Effector memory CD8-positive, alpha-beta T cell (primary cell): ENCODE measurements at places on chromosomes 11 and 22.

GRCh38 chr11:70818351-70818750 lies 420.0 kb downstream of the CTTN start:
- H3K36me3 ChIP-seq, result no peaks in the 10 kb centered on the region
- H3K4me1 ChIP-seq, result no peaks in the 10 kb centered on the region
- no peak overlapping the region for H3K4me3 ChIP-seq
- DNase-seq, result no peak

- H3K27me3 ChIP-seq, result no peaks in the 10 kb centered on the region
- no peaks in the 10 kb centered on the region for H3K36me3 ChIP-seq
- peaks cover 15% of the 10 kb centered on the region for H3K4me1 ChIP-seq
- peak overlapping the region; percentile 80 for H3K27ac ChIP-seq
- peak; percentile 24 for DNase-seq
Measured at GRCh38 chr22:38570779-38571364, 889 bp upstream of the DMC1 start.

DNA sequence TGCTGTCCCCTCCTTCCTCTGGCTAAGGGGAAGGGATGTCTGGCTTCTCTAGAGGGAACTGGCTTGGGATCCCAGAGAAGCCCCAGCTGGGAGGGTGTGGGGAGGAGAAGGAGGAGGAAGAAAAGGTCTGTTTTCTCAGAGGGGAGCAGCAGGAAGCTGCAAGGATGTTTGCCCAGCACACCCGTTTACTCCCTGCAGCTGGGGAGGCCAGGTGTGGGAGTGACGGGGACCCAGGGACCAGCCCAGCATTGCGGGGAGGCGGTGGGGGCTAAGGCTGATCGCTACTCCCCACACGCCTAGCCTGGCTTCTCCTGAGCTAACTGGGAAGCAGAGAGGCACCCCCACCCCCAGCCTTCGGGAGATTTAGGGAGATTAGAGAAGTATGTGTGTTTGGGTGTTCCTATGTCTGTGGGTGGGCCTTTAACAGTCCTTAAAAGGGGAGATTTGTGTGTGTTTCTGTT lies 3.9 kb downstream of the CREB3L1 start:
- no peak overlapping the region for H3K4me3 ChIP-seq
- no peaks in the 10 kb centered on the region for H3K36me3 ChIP-seq
- peaks cover 46% of the 10 kb centered on the region for H3K27me3 ChIP-seq
- no peak for DNase-seq
- H3K27ac ChIP-seq, result no peak overlapping the region
- peaks cover 7% of the 10 kb centered on the region for H3K4me1 ChIP-seq

- peaks cover 3% of the 10 kb centered on the region for H3K36me3 ChIP-seq
- no peak overlapping the region for H3K27ac ChIP-seq
- H3K4me1 ChIP-seq, result no peaks in the 10 kb centered on the region
- H3K4me3 ChIP-seq, result no peak overlapping the region
Measured at GRCh38 chr11:73429121-73429750, 53.0 kb downstream of the RELT start.

GRCh38 chr11:32279672-32280071 lies 155.7 kb downstream of the WT1 start:
- H3K27ac ChIP-seq, result no peak overlapping the region
- no peak overlapping the region for H3K4me3 ChIP-seq
- H3K36me3 ChIP-seq, result no peaks in the 10 kb centered on the region
- H3K4me1 ChIP-seq, result no peaks in the 10 kb centered on the region
- peaks cover 49% of the 10 kb centered on the region for H3K27me3 ChIP-seq

- H3K4me3 ChIP-seq, result peak overlapping the region; percentile 72
- DNase-seq, result no peak
- H3K36me3 ChIP-seq, result no peaks in the 10 kb centered on the region
- no peak overlapping the region for H3K27ac ChIP-seq
Measured at GRCh38 chr11:133918608-133919260, 38.0 kb downstream of the IGSF9B start.

- no peak overlapping the region for H3K4me3 ChIP-seq
- H3K36me3 ChIP-seq, result peaks cover 83% of the 10 kb centered on the region
- H3K4me1 ChIP-seq, result peaks cover 39% of the 10 kb centered on the region
- no peaks in the 10 kb centered on the region for H3K27me3 ChIP-seq
Measured at GRCh38 chr11:68569357-68569756, 108.8 kb downstream of the PPP6R3 start.

- H3K4me3 ChIP-seq, result no peak overlapping the region
- peaks cover 2% of the 10 kb centered on the region for H3K4me1 ChIP-seq
- H3K27me3 ChIP-seq, result peaks cover 37% of the 10 kb centered on the region
- no peak overlapping the region for H3K27ac ChIP-seq
Measured at GRCh38 chr11:114845766-114846415, 167.6 kb downstream of the NXPE2 start.

DNA sequence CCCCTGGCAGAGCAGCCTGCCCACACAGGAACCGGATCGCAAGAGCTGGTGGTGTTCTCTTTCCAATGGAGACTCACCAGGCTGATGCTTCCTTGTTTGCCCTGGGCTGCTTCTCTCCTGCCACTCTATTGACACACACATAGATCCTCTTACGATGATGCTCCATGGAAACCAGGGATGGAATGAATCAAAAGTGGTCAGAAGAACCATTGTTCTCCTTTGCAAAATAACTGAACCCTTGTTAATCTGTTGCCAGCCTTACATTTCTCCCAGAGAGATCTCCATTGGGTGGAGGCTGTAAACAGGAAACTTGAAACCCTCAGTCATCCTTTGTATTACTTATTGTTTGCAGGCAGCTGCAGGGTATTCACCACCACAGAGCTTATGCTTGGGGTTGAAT lies 24.6 kb upstream of the LDLRAD3 start:
- no peaks in the 10 kb centered on the region for H3K4me1 ChIP-seq
- no peak overlapping the region for H3K27ac ChIP-seq
- no peaks in the 10 kb centered on the region for H3K36me3 ChIP-seq
- H3K27me3 ChIP-seq, result peaks cover 18% of the 10 kb centered on the region
- no peak for DNase-seq

- no peak for DNase-seq
- H3K36me3 ChIP-seq, result no peaks in the 10 kb centered on the region
- H3K27ac ChIP-seq, result no peak overlapping the region
- no peak overlapping the region for H3K4me3 ChIP-seq
- H3K27me3 ChIP-seq, result peaks cover 2% of the 10 kb centered on the region
Measured at GRCh38 chr22:32913557-32913956, 112.1 kb downstream of the TIMP3 start.

- no peaks in the 10 kb centered on the region for H3K27me3 ChIP-seq
- no peak overlapping the region for H3K27ac ChIP-seq
- no peak for DNase-seq
Measured at GRCh38 chr11:34959770-34960169, 43.4 kb downstream of the PDHX start.

DNA sequence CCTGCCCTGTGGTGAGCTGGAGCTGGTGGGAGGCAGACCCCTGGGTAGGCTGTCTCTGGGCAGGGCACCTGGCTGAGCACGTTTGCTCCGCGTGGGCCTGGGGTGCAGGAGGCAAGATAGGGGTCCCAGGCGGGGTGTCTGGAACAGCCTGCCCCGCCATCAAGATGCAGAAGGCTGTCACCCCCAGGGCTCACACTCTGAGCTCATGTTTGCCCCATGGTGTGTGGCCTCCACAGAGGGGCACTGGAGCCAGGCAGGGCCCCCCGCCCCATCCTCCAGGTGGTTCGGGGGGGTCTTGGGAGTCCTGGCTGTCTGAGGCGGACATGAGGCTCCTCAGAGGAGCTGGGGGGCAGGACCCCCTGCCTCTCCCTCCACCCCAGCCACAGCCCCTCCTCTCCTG lies 28.9 kb upstream of the CARS1 start:
- H3K36me3 ChIP-seq, result peaks cover 7% of the 10 kb centered on the region
- peak overlapping the region; percentile 60 for H3K27ac ChIP-seq
- H3K4me1 ChIP-seq, result no peaks in the 10 kb centered on the region
- no peak overlapping the region for H3K4me3 ChIP-seq

GRCh38 chr11:93032580-93032979 lies 63.1 kb downstream of the MTNR1B start:
- H3K4me3 ChIP-seq, result no peak overlapping the region
- H3K4me1 ChIP-seq, result no peaks in the 10 kb centered on the region
- no peaks in the 10 kb centered on the region for H3K27me3 ChIP-seq
- no peaks in the 10 kb centered on the region for H3K36me3 ChIP-seq

- peak within 1 kb of the TSS; percentile 99 for H3K27ac ChIP-seq
- no peaks in the 10 kb centered on the region for H3K27me3 ChIP-seq
- peaks cover 38% of the 10 kb centered on the region for H3K4me1 ChIP-seq
- peak; percentile 18 for DNase-seq
- peak within 1 kb of the TSS; percentile 87 for H3K4me3 ChIP-seq
Measured at GRCh38 chr11:104968355-104968855, at the start of gene CASP4. TSS of gene CASP4 (minus strand) at chr11:104968574. CDS start at chr11:104968525, 49 bp downstream.

- no peaks in the 10 kb centered on the region for H3K36me3 ChIP-seq
- H3K27ac ChIP-seq, result no peak overlapping the region
- no peak overlapping the region for H3K4me3 ChIP-seq
- no peaks in the 10 kb centered on the region for H3K27me3 ChIP-seq
- H3K4me1 ChIP-seq, result no peaks in the 10 kb centered on the region
Measured at GRCh38 chr11:41666951-41667653, 207.7 kb upstream of the LRRC4C start.

- H3K36me3 ChIP-seq, result peaks cover 3% of the 10 kb centered on the region
- no peak overlapping the region for H3K4me3 ChIP-seq
- DNase-seq, result no peak
- H3K4me1 ChIP-seq, result no peaks in the 10 kb centered on the region
Measured at GRCh38 chr11:11732116-11732515, 109.7 kb upstream of the USP47 start.

- no peaks in the 10 kb centered on the region for H3K4me1 ChIP-seq
- no peaks in the 10 kb centered on the region for H3K36me3 ChIP-seq
- no peak overlapping the region for H3K4me3 ChIP-seq
- H3K27me3 ChIP-seq, result peaks cover 50% of the 10 kb centered on the region
Measured at GRCh38 chr11:36019722-36020121, 75.9 kb downstream of the LDLRAD3 start.

DNA sequence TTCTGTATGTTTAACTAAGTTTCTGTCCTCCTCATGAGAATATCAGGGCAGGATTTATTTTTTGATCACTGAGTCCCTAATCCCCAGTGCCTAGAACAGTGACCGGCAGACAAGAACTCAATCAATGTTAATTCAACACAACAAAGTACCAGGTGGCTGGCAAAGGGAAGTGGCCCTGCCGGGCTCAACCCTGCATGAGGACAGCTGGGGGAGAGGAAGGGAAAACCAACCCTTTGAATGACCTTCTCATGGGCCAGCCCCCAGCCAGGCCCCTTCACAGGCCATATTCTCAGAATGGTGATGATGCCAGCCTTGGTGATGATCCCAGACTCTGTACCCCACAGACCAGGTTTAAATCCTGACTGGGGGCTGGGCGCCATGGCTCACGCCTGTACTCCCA lies 1.4 kb upstream of the MFNG start:
- H3K27ac ChIP-seq, result peak overlapping the region; percentile 97
- no peaks in the 10 kb centered on the region for H3K27me3 ChIP-seq
- peaks cover 58% of the 10 kb centered on the region for H3K4me1 ChIP-seq
- no peak for DNase-seq
- H3K4me3 ChIP-seq, result peak overlapping the region; percentile 91

- H3K4me3 ChIP-seq, result no peak overlapping the region
- no peak for DNase-seq
- peaks cover 16% of the 10 kb centered on the region for H3K4me1 ChIP-seq
- peaks cover 4% of the 10 kb centered on the region for H3K36me3 ChIP-seq
- H3K27ac ChIP-seq, result no peak overlapping the region
- no peaks in the 10 kb centered on the region for H3K27me3 ChIP-seq
Measured at GRCh38 chr11:102473543-102473942, 21.0 kb upstream of the TMEM123 start.

- no peak overlapping the region for H3K4me3 ChIP-seq
- no peaks in the 10 kb centered on the region for H3K27me3 ChIP-seq
- H3K4me1 ChIP-seq, result peaks cover 20% of the 10 kb centered on the region
- H3K36me3 ChIP-seq, result no peaks in the 10 kb centered on the region
- H3K27ac ChIP-seq, result no peak overlapping the region
- no peak for DNase-seq
Measured at GRCh38 chr11:108788565-108789199, 123.8 kb downstream of the DDX10 start.

GRCh38 chr22:17647991-17648390 lies 9.4 kb downstream of the BCL2L13 start:
- no peak for DNase-seq
- peaks cover 12% of the 10 kb centered on the region for H3K36me3 ChIP-seq
- H3K27ac ChIP-seq, result no peak overlapping the region
- no peaks in the 10 kb centered on the region for H3K27me3 ChIP-seq

DNA sequence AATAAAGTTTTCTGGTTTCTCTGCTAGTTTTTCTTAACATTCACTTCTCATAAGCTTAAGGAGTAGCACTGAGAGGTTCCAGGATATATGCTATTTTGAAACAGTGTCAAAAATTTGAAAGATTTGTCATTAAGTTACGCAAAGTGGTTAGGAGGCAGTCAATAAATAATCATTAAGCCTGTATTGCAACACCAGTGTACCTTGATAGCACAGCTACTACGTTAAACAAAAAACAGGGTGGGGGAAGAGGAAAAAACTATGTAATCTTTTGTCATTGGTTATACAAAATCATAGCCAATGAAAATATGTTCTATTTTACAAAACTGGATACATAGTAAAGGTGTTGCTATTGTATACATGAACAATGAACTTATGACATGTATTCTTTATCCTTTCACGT lies 30.4 kb upstream of the PITPNB start:
- H3K36me3 ChIP-seq, result no peaks in the 10 kb centered on the region
- no peak overlapping the region for H3K27ac ChIP-seq
- no peaks in the 10 kb centered on the region for H3K27me3 ChIP-seq

GRCh38 chr22:50272044-50272802 lies 2.0 kb upstream of the MAPK11 start:
- no peak overlapping the region for H3K4me3 ChIP-seq
- peaks cover 12% of the 10 kb centered on the region for H3K36me3 ChIP-seq
- no peaks in the 10 kb centered on the region for H3K27me3 ChIP-seq
- DNase-seq, result no peak

- no peak overlapping the region for H3K27ac ChIP-seq
- H3K4me3 ChIP-seq, result no peak overlapping the region
- H3K27me3 ChIP-seq, result peaks cover 40% of the 10 kb centered on the region
Measured at GRCh38 chr22:47691152-47691895, 928.9 kb downstream of the TBC1D22A start.

GRCh38 chr11:1305501-1306056 lies 3.9 kb downstream of the TOLLIP start:
- no peak for DNase-seq
- peaks cover 37% of the 10 kb centered on the region for H3K4me1 ChIP-seq
- H3K36me3 ChIP-seq, result peaks cover 19% of the 10 kb centered on the region
- no peak overlapping the region for H3K4me3 ChIP-seq

GRCh38 chr11:705646-706438 lies at the start of gene EPS8L2:
TSS of gene EPS8L2 (plus strand) at chr11:706231. CDS start at chr11:709408, 3,177 bp downstream.
- no peak within 1 kb of the TSS for H3K27ac ChIP-seq
- no peaks in the 10 kb centered on the region for H3K36me3 ChIP-seq
- peak within 1 kb of the TSS; percentile 50 for H3K4me3 ChIP-seq
- H3K4me1 ChIP-seq, result peaks cover 9% of the 10 kb centered on the region
- peaks cover 18% of the 10 kb centered on the region for H3K27me3 ChIP-seq

- H3K4me3 ChIP-seq, result no peak overlapping the region
- no peak for DNase-seq
- H3K27me3 ChIP-seq, result peaks cover 35% of the 10 kb centered on the region
- no peaks in the 10 kb centered on the region for H3K4me1 ChIP-seq
Measured at GRCh38 chr11:33452836-33453624, 195.8 kb downstream of the HIPK3 start.

GRCh38 chr11:66469441-66469840 lies 2.7 kb downstream of the PELI3 start:
- H3K4me1 ChIP-seq, result peaks cover 8% of the 10 kb centered on the region
- no peaks in the 10 kb centered on the region for H3K27me3 ChIP-seq
- H3K36me3 ChIP-seq, result no peaks in the 10 kb centered on the region

GRCh38 chr11:14364322-14364721 lies 5.3 kb upstream of the RRAS2 start:
- H3K36me3 ChIP-seq, result no peaks in the 10 kb centered on the region
- peaks cover 10% of the 10 kb centered on the region for H3K4me1 ChIP-seq
- no peak overlapping the region for H3K27ac ChIP-seq
- no peaks in the 10 kb centered on the region for H3K27me3 ChIP-seq
